ENCODE measurements at places on chromosomes 7 and 10. TPM values are rescaled to one million over a fixed set of nuclear protein-coding genes. Genes with fewer than 3 reads are reported as not detected.

The WDFY4 gene
- 0.35 TPM for total RNA-seq

The ZCWPW1 gene
- total RNA-seq, result 5.0 TPM

The LFNG gene
- 30.8 TPM for total RNA-seq

The ACTR3C gene
- total RNA-seq, result 4.5 TPM

The ENTPD1 gene
- total RNA-seq, result 6.7 TPM

DNA sequence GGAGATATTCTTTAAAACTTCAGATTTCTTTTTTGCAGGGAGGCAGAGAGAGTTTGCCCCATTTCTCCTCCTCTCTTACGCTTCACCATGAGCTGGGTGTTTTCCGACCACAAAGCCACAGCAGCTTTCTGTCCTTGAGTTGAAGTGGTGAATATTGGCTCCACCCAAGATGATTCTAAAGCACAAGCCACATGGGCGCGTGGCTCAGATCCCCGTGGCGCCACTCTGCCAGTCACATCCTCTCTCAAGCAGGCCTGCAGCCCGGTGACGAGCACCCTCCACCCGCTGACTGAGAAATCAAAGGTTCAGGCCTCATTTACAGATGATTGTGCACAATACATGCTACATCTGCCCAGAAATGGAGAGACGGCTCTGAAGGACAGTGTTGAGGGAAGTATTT is 27.6 kb upstream of the RNF32 start:
- peak; percentile 53 for DNase-seq

- DNase-seq, result no peak
Measured at GRCh38 chr7:22762866-22763265, 35.9 kb downstream of the IL6 start.

DNA sequence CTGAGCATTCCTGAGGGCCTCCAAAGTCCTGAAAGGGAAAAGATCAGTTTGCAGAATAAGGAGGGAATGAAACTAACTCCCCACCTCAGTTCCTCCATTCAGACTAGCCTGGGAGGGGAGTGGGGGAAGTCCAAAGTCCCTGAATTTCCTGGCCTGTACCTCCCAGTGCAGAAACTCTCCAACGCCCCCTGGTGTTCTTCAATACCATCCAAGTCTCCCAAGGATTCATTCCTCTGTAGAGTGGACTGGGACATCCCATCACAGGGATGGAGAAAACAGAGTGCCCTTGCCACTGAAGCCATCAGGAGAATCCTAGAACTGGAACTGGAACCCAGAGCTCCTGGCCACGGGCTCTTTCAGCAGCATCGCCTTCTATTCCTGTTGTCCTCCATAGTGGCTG is 1.6 kb upstream of the COL13A1 start:
- DNase-seq, result no peak

DNA sequence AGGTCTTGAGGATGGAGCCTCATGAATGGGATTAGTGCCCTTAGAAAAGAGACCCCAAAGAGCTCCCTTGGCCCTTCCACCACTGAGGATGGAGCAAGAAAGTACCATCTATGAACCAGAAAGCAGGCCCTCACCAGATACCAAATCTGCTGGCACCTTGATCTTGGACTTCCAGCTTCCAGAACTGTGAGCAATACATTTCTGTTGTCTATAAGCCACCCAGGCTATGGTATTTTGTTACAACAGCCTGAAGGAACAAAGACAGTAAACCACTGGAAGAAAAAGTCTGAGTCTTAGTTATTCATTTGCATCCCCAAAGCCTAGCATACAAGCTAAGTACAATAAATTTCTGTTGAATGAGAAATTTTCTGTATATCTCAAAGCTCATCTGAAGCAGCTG is 37.9 kb upstream of the TNS3 start:
- DNase-seq, result no peak

GRCh38 chr7:148669927-148670326 is 28.8 kb upstream of the CUL1 start:
- DNase-seq, result no peak

DNA sequence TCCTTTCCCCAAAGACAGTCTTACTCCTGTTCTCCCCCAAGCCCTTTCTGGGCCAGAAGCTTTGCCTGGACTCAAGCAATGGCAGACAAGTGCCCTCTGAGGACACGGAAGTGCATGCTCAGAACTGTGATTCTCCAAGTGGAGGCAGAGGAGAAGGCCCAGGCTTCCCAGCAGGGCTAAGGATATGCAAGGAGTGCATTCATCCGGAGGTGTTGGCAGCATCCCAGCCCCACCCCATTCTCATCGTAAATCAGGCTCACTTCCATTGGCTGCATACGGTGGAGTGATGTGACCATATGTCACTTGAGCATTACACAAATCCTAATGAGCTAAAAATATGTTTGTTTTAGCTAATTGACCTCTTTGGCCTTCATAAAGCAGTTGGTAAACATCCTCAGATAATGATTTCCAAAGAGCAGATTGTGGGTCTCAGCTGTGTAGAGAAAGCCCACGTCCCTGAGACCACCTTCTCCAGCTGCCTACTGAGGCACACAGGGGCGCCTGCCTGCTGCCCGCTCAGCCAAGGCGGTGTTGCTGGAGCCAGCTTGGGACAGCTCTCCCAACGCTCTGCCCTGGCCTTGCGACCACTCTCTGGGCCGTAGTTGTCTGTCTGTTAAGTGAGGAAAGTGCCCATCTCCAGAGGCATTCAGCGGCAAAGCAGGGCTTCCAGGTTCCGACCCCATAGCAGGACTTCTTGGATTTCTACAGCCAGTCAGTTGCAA is 1.4 kb upstream of the RBP3 start:
- no peak for DNase-seq

GRCh38 chr10:80187060-80187459 is 18.3 kb downstream of the ANXA11 start:
- DNase-seq, result no peak
